Kidney (tissue), 22 donors: ENCODE measurements at places on chromosomes 2 and 18.

GRCh38 chr2:119606674-119607073 is 62.4 kb downstream of the CFAP221 start:
- no peak for DNase-seq

DNA sequence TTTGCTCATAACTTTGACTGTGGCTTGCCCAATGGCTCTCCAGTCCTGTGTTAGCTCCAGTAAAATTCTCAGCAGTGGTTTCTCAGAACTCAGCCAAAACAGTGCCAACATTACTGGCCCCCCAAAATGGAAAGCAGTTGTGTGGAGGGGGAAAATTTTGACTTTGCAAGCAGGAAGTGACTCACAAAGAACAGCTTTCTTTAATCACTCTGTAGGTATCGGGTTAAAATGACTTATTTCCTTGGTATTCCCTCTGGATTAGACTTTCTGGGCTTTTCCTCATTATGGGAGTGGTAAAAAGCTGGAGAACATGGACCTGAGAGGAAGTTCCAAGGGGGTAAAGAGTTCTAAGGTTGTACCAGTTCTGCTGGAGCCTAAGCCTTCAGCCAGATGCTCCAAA is 175.7 kb upstream of the RND3 start:
- no peak for DNase-seq

GRCh38 chr2:28710545-28710944 is 41.1 kb upstream of the PPP1CB start:
- no peak for DNase-seq

- peak; percentile 8 for DNase-seq
These were observed 48.7 kb upstream of the NBEAL1 start for GRCh38 chr2:202965810-202966460.

- DNase-seq: no peak
These were observed 17.4 kb upstream of the SCG2 start for GRCh38 chr2:223619486-223620129.

DNA sequence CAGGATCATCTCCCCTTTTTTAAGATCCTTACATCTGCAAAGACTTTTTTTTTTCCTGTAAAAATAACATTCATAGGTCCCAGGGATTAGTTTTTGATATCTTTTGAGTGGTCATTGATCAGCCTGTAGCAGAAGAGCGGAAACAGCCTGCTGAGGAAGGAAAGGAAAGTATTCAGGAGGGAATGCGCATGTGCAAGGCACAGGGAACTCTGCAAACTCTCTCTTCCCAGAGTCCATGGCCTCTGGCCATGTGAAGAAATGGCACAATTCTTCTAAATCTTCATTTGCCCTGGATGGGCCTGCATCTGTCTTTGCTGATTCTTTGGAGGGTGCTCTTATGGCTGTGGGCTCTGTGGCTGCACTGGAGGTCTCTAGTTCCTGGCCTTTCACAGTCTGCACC is 60.1 kb upstream of the SKOR2 start:
- DNase-seq: no peak

DNA sequence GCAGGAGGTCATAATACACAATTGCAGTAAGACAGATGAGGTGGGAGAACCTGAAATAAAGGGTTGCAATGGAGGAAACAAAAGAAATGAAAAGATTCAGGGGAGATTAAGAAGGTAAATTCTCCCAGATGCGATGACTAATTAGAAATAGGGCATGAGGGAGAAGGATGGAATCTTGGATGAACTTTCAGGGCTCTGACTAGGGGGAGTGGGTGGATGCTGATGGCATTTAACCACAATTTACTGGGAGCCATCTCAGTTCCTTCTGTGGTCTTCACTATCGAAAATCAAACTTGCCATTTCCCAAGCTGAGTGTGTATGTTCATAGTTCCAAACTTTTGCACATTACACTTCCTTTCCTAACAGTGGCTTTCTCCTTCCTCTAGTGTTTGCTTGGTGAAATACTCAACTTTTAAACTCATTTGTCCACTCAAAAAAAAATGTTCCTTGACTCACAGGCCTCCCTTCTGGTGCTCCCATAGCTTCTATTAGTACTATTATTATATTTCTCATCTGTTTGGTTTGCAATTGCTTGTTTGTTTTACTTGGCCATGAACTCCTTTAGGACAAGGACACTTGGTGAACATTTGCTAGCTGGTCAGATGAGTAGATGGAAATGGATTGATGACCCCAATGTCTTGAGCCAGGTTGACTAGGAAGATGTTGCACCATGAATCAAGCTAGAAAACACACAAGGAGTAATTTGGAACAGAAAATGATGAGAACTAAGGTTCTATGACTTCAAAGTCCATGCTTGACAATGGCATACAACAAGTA is 178.5 kb downstream of the DIS3L2 start:
- no peak for DNase-seq

GRCh38 chr2:18518116-18519111 is 42.0 kb downstream of the RDH14 start:
- DNase-seq: no peak

GRCh38 chr2:8574196-8575037 is 107.4 kb upstream of the ID2 start:
- DNase-seq: no peak

- DNase-seq: no peak
These were observed 2.1 kb upstream of the GALNT3 start for GRCh38 chr2:165796129-165796528.

DNA sequence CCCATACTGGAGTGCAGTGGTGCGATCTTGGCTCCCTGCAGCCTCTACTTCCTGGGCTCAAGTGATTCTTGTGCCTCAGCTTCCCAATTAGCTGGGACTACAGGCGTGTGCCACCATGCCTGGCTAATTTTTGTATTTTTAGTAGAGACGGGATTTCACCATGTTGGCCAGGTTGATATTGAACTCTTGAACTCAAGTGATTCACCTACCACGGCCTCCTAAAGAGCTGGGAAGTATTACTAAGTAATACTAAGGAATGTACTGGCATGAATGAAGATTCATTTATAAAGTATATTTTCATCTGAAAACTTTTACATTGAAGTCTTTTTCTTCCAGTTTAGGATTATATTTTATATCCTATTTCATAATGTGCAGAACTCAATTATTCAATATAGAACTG is 38.1 kb downstream of the NUP35 start:
- no peak for DNase-seq

DNA sequence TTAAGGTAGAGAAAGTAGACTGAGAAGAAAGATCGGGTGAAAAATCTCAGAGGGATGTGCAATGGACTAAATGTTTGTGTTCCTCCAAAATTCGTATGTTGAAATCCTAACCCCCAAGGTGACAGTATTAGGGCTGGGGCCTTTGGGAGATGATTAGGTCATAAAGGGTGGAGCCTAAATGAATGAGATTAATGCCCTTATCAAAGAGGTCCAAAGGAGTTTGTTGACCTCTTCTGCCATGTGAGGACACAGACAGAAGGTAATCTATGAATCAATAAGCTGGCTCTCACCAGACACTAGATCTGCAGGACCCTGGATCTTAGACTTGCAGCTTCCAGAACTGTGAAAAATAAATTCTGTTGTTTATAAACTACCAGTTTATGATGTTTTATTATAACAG is 2.7 kb upstream of the NMI start:
- no peak for DNase-seq

DNA sequence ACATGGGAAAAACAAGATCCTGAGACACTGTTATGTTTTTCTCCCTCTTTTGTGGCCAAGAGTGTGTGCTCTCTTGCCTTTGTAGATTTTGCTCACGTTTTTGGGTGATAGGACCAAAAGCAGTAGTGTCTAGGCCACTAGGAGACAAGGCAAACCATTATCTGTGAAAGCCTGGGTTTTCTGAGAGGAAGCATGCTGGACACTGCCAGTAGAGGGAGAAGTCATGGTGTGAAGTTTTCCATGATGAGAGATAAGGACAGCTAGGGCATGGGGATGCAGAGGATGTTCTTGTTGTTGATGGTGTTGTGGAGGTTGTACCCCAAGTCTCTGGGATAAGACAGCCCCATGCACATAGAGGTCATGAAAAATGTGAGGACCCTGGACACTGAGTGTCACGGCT is 285.3 kb downstream of the SOX11 start:
- DNase-seq: no peak

DNA sequence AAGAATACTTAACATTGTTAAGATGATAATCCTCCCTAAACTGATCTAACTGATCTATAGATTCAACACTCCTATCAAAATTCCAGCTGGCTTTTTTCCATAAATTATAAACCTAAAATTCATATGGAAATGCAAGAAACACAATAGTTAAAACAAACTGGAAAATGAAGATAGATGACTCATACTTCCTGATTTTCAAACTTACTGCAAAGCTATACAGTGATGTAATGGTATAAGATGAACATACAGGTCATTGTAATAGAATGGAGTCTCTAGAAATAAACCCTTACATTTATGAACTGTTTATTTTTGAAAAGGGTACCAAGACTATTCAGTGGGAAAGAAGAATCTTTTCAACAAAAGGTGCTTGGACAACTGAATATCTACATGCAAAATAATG is 32.3 kb downstream of the UBXN4 start:
- DNase-seq: no peak

DNA sequence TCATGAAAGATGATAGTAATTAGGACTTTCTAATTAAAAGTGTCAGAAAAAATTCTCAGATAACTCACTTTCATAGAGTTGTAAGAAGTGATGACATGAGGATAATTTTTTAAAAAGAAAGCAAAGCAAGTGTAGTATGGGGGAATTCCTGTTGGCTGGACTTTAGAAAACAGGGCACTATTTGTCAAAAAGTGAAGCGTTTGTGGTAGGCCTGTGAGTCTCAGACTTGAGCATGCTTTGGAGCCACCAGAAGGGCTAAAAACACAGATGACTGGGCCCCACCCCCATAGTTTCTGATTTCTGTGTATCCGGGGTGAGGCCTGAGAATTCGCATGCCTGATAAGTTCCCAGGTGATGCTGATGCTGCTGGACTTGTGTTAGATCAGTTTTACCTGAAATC is 222.6 kb upstream of the LRRTM1 start:
- DNase-seq: no peak

DNA sequence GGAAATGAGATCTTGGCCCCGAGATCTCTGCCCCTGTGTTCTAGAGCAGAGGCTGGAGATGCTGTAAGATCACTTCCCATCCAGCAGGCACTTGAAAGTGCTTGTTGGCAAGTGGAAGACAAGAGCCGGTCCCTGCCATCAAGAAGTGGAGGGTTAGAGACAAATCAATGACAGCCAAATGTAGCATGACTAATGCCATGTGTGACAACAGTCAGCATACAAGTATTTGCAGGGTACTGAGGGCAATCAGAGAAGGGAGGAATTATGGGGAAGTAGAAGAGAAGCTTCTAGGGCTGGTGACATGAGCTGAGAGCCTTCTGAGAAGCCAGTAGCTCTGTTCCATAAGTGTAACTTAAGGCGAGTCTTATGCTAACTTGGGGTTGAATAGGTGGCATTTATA is 58.6 kb downstream of the TMEM17 start:
- no peak for DNase-seq

GRCh38 chr2:191228861-191229260 is 16.3 kb upstream of the MYO1B start:
- no peak for DNase-seq

GRCh38 chr2:25964891-25965290 is 17.4 kb downstream of the KIF3C start:
- no peak for DNase-seq

DNA sequence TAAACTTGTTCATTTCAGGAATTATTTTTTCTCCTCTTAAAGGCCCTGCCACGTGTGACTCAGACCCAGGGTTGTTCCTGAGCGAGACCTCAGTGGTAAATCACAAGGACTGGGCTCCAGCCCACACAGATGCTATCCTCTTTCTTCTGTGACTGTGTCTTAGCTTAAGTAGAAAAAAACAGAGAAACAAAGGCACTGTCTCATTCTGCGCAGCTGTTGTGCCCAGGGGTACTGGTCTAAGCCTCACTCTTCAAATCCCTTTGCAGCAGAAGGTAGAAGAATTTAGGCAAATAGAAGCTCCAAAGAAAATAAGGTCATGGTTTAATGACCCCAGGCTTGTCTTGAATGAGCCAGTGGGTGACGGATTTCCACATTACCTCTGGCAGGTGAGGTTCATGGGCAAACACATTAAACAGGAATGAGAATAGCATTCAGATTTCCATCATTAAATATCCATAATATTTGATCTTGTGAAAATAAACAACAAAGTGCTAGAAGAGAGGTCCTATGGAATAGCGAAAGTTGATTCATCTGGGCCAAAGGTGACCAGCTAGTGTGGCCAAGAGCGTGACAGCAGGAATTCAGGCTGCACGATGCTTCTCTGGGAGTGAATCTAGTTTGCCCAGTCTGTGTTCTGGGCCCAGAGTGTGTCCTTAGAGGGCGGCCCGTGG is 63.3 kb downstream of the LIPG start:
- DNase-seq: peak; percentile 27

DNA sequence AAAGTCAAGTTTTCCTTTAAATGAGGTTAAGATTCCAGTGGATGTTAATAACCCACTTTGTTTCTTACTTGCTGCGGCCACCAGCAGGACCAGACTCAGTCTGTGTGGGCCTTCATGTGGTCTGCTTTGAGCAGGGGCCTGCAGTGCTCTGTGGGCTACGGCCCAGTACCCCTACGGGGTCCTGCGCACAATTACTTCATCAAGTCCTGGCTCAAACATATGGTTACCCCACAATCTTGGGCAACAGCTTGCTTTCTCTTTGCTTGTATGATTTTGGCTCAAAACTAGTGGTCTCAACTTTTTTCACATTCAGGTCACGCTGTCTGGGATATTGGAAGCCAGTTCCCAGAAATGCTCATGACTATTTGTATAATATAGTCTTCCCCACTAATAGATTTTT is 64.2 kb downstream of the PTPN2 start:
- DNase-seq: no peak

DNA sequence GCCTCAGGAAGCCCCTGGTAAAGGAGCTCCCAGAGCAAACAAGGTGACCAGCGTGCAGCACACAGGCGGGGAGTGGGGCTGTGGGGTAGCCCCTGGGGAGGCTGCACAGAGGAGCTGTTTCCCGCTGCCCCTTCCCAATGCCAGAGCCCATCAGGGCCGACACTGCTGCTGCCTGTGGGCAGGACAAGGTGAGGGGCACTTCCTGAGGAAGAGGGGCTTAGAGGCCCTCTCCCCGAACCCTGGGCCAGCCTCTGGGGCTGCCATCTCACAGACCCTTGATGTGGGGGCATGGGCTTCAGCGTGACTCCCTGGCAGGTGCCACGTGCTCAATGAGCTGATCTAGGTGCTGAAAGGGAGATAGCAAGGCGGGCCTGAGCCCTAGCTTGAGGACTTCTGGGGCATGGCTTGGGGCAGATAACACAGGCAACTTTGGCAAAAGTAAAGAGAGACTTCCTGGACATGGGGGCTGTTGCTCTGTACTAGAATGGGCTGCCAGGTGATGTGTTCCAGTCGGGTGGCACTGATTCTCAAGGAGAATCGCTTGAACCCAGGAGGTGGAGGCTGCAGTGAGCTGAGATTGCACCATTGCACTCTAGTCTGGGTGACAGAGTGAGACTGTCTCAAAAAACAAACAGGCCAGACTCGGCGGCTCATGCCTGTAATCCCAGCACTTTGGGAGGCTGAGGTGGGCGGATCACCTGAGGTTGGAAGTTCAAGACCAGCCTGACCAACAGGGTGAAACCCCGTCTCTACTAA is 9.9 kb upstream of the KLF11 start:
- peak; percentile 39 for DNase-seq
